ENCODE measurements at places on chromosomes 3 and 15.

DNA sequence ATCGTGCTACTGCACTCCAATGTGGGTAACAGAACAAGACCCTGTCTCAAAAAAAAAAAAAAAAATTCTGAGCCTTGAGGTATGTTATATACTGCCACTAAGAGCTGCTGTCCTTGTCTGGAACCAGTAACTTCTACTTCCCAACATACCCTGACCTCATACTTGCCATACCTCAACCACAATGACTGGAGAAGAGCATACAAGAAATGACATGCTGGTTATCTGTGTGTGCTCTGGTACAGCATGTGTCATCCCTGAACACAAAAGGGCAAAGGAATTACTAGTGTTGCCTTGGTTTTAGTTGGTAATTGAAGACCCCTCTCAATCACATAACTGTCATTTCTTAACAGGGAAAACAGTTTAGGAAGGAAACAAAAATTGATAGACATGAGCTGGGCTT is 54.5 kb downstream of the MRPS25 start:
- DNase-seq = no peak

- DNase-seq = no peak
These were observed 189.6 kb downstream of the XXYLT1 start for GRCh38 chr3:195081242-195081963.

DNA sequence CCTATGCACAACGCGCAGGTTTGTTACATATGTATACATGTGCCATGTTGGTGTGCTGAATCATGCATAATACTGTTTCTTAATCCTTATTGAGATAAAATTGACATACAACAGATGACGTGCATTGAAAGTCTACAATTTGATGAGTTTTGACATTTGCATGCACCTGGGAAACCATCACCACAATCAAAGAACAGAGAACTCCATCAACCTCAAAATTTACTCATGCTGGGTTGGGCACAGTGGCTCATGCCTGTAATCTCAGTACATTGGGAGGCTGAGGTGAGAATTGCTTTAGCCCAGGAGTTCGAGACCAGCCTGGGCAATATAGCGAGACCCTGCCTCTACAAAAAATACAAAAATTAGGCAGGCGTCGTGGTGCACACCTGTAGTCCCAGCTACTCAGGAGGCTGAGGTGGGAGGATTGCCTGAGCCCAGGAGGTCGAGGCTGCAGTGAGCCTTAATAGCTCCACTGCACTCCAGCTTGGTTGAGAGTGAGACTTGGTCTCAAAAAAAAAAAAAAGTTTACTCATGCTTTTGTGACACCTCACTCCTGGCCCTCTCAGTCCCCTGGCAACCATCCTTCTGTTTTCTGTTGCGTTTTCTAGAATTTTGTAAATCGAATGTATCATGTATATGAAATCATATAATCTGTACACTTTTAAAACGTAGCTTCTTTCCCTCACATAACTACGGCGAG is 56.6 kb downstream of the BHLHE40 start:
- no peak for DNase-seq

DNA sequence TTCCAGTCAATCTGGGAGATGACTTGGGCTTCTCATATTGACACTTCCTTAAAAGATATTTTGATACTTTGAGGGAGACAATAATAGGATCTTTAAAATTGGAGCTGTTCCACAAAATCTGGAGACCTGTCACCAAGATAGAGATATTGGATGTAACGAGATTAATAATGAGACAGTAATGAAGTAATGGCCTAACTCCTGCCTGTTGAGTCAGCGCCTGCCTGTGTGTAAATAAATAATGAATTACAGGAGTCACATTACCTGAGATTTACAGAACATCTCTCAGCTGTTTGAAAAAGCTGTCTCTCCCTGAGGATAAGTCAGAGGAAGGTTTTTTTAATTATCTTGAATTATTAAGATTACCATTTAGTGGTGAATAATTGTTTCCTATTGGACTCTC is 43.8 kb upstream of the MITF start:
- no peak for DNase-seq

DNA sequence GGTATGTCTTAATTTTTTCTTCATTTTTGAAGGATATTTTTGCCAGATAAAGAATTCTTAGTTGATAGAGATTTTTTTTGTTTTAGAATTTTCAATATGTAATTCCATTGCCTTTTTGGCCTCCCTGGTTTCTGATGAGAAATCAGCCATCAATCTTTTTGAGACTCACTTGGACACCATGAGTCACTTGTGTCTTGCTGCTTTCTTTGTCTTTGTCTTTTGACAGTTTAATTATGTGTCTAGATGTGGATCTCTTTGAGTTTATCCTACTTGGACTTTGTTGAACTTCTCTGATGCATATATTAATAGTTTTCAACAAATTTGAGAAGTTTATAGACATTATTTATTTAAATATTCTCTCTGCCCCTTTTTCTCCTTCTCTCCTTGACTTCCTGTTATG is 34.7 kb upstream of the AQP9 start:
- no peak for DNase-seq

DNA sequence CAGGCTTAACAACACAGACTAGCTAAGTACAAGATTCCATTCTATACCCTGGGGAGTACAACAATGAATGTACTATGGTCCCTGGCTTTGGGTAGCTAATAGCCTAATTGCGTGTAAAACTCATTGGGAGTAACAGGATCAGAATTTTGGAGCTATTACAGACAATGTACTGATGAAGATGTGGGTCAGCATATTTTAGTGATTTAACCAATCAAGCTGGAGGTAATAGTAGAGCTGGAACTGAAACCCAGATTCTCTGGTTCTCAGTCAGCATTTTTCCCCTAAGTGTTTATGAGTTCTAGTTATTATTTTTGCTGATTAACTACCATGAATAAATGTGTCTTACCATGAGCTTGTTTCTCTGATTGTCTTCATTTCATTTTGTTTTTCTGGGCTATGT is 578.7 kb downstream of the NLGN1 start:
- no peak for DNase-seq

DNA sequence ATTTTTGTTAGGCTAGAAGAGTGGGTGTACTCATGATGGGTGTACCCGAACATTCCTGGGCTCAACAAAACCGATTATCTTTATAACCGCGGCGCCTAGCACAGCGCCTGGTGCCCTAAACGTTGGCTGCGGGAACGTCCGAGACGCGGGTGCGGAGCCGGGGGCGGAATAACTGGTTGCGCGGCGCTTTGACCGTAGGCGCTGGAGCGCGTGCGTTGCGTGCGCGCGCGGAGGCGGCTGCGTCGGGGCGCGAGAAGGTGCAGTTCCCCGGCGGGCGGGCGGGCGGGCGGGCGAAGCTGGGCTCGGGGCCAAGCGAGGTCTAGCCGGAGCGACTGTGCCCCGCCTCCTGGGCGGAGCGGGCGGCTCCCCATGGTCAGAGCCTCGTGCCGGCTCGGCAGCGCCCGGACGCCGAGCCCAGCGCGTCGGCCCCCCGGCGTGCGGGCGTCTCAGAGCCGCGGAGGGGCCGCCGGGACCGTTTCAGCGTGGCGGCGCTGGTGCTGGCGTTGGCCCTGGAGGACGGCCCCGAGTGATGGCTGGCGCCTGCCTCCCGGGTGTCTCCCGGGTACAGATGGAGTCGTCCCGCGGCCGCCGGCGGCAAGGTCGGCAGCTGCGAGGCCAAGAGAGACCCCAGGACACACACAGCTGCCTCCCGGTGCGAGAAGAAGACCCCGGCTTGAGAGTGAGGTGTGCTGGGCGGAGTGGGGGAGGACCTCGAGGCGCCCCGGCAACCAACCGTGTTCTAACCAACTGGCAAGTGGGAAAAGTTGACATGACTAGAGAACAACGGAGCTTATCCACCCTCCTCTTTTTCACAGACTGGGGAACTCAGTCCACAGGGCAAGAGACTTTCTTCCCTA is at the start of gene PLAAT1:
PLAAT1 (plus strand) TSS at position 373 of the 857 bp plus-strand sequence. CDS start 14,429 bp downstream, outside the sequence.
- DNase-seq = no peak

GRCh38 chr3:33060609-33061337 is 36.2 kb downstream of the GLB1 start:
- DNase-seq = no peak

DNA sequence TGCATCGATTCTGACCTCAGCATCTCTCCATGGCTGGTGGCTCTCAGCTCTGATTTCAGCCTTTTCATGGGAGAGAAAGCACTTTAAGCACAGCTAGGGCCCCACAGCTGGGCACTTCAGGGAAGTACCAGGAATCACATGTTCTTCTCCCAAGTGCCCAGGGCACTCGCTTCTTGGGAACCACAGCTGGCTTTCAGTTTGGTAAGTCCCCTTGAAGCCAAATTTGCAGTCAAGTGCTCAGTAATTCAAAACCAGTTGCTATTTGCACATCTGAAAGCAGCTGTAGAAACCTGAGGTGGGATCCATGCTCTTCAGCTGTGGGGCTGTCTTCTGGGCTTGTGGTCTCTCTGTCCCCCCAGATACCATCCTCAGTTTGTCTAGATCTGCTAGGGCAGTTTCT is 12.8 kb downstream of the GABRA5 start:
- DNase-seq = no peak

DNA sequence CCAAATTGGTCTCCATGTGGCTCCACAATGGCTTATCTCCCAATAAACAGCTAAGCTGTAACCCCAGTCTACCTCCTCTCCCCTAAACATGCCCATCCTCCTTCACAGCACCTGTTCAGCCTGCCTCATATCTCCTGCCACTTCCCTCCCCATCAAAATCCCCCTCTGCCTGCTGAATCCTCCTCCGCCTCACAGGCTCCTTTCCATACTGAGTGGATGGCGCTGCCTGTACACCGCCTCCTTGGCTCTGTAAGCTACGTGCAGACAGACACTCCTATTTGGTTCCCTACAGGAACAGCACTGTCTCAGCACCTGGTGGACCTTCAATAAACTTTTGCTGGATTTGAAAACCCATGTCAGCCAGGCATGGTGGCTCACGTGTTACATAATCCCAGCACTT is 53.7 kb downstream of the ADCY5 start:
- DNase-seq = no peak

GRCh38 chr3:117228466-117228865 is 518.9 kb downstream of the TUSC7 start:
- DNase-seq = no peak

DNA sequence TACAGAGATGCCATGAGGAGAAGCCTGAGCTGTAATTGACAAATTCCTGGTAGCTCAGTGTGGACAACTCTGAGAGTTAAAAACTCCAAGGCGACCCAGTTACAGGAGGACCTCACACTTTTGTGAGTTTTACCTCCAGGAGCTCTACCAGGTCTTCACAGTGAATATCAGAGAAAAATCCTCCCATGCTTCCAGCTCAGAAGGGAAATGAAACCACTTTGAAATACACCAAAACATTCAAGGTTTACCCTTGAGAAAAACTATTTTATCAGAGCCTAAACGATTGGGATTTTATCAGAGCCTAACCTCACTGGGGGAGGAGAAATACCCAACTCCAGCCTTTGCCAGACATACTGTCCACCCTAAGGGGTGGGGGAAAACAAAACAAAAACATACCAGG is 52.4 kb downstream of the MCCC1 start:
- no peak for DNase-seq

DNA sequence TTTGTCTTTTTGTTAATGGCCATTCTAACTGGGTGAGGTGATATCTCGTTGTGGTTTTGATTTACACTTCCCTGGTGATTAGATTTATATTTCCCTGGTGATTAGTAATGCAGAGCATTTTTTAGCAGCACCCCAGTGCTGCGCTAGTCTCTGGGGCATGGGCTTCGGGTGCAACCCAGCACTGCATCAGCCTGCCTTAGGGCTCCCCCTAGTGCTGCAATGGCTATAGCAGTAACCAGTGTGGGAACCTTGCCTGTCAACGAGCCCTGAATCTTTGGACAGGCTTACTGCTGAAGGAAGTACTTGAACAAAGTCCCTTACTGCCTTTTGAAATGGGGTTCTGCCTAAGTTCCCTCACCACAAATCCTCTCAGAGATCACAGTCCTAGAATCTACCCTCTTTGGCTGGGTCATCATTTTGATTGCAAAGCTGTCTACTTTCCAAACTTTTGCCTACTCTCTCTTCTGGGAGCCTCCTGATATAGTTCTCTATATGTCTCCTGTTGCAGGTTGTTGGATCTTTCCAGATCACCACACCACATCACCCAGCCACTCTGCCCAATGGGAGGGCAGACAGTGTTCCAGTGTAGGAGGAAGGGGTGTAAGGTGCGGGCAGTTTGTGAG is 79.2 kb upstream of the CCNL1 start:
- peak; percentile 26 for DNase-seq

DNA sequence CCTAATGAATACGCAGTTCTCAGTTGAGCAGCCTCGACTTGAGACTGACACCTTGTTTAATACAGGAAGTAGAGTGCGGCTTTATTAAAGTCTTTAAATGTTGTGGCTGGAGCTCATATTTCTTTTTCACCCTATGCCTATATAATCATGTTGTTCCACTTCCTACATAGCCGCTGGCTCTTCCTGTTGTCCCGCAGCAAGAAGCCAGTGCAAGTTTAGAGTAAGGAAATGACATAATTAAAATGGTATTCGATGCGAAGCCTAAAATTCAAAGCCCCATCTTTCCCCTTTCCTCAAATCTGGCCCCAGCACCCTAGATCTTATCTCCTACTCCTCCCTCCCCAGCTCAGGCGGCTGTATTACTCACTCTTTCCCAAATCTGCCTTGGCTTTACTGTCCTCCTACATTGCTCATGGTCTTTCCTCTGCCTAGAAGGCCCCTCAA is 7.5 kb upstream of the PHLDB2 start:
- DNase-seq = no peak

DNA sequence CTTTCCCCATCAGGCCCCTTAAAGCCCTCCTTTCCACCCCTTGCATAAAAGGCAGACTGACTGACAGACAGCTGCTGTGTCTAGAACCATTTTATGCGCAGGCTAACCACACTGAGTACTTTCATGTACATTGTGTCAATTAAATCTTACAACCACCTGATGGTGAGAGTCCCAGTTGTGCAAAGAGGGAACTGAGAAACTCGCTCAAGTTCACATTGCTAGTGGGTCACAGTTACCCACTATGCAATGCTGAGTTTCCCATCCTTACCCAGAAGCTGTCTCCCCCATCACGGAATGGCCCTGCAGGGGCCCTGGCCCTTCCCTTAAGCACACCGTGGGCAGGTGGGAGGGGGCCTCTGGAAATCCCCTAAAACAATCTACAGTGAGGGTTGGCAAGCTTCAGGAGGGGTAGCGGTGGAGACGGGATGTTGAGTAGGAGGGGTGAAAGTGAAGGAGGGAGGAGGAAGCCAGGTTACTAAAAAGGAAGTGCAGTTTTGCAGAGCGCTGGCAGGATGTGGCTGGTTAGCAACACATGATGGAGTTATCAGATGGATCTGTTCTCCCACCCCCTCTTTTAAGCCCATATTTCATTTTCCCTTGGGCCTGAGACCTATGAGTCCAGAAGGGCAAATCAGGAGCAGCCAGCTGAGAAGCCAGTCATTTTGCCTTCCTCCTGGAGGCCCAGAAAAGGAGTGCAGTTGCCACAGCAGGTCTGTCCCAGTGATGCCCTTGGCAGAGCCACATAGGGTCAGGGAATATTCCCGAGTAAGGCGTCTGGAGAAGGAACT is 30.0 kb downstream of the STARD5 start:
- DNase-seq = peak; percentile 68

- no peak for DNase-seq
These were observed 13.0 kb downstream of the MITF start for GRCh38 chr3:69752241-69752640.

GRCh38 chr3:30456264-30456663 is 150.1 kb upstream of the TGFBR2 start:
- no peak for DNase-seq

GRCh38 chr3:121793078-121793477 is 41.8 kb downstream of the IQCB1 start:
- no peak for DNase-seq

All from stimulated activated CD8-positive, alpha-beta memory T cell treated with anti-CD3 and anti-CD28 coated beads, Interleukin-15, amount 100 ng/mL, for 4 hours (primary cell).